ENCODE measurements at places on chromosomes 3 and 15. TPM values are rescaled to one million over a fixed set of nuclear protein-coding genes. Genes with fewer than 3 reads are reported as not detected.

GRCh38 chr3:14203521-14204079, 25.0 kb downstream of the LSM3 start:
- peak; percentile 74 for ATAC-seq

DNA sequence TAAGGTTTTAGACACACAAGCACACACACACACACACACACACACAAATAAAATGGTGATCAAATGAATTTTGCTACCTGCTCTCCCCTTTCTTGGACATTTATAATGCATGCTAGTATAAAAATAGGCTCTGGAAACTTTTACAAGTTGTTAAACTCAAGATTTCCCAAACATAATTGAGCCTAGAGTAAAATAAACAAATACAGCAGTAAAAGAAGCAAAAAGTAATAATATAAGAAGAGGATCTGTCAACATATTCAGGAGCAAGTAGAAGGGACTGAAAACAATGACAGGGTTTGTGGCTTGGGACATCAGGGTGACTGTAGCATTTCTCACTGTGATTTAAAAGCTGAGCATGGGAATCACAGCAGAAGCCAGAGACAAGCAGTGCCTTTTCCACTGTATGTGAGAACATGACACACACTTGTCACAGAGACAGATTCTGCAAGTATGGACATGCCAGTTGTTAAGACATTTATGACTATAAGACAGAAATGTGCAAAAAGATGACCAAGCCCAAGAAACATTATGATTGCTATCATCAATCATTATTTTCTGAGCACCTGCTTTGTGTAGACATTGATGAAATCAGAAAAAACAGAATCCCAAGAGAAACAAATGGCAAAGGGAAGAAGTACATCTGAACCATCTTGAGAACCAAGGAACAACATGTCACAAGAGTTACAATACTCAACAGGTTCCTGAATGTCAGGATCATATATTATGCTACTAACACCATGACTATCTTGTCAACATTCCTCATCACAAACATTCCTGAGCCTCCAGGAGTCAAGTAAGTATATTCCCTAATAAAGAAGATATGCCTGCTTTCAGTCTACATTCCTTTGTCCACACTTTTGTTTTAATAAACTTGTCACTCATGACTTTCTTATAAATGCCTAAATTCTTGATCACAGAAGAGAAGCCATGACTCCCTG, 7.1 kb downstream of the THRB start:
- no peak for ATAC-seq

DNA sequence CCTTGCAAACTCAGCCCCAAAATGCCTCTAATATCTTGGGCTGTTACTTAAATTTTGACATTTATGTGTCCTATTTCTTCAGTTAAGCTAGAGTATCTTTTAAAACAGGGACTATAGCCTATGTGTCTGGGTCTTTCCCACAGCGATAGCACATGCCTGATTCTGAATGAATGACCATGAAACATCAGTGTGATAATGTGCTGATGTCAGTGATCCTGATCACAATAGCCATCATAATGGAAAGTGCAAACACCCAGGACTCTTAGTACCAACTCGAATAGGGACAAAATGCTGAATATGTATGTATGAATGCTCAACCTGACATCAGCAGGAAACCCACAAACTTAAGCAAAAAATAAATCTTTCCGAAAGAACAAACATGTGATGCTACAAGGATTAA, 537.4 kb downstream of the IGSF11 start:
- ATAC-seq = peak; percentile 11

DNA sequence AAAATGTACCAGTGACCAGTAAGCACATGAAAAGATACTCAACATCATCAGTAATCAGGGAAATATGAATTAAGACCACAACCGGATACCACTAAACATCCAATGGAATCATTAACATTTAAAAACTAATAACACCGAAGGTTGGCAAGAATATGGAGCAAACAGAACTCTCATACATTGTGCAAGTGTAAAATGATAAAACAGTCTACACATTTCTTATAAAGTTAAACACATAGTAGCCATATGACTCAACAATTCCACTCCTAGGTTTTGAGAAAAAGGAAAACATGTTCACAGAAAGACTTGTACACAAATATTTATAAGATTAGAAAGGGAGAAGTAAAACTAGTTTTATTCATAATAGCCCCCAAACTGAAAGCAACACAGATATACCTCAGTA, 60.3 kb upstream of the SLCO2A1 start:
- ATAC-seq = no peak

- no peak for ATAC-seq
Measured at GRCh38 chr3:161745741-161746140, 249.1 kb downstream of the OTOL1 start.

- ATAC-seq = no peak
Measured at GRCh38 chr15:39948817-39949216, 14.9 kb downstream of the EIF2AK4 start.

DNA sequence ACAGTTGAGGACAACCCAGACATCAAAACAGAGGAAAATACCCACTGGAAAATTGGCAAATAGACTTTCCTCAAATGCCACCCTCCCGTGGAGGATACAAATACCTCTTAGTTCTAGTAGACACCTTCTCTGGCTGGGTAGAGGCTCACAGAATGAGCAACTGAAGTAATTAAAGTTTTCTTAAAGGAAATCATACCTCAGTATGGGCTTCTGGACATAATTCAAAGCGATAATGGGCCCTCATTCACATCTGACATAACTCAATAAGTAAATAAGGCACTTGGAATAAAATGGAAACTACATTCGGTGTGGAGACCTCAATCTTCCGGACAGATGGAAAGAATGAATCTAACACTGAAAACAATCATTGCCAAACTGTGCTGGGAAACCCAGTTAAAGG, 115.2 kb upstream of the PLCL2 start:
- no peak for ATAC-seq

- ATAC-seq = peak; percentile 83
Measured at GRCh38 chr15:40430271-40430805, 10.4 kb upstream of the BAHD1 start.

- no peak for ATAC-seq
Measured at GRCh38 chr3:124037326-124037725, 45.4 kb upstream of the ROPN1 start.

Gene XCR1
- total RNA-seq = 0.71 TPM

Gene OR5K2
- not detected for total RNA-seq

Gene CPA3
- total RNA-seq = not detected

Gene TF
- 0.73 TPM for total RNA-seq

Gene FAM81A
- 3.4 TPM for total RNA-seq
